ENCODE measurements at places on chromosomes 11 and 22.

DNA sequence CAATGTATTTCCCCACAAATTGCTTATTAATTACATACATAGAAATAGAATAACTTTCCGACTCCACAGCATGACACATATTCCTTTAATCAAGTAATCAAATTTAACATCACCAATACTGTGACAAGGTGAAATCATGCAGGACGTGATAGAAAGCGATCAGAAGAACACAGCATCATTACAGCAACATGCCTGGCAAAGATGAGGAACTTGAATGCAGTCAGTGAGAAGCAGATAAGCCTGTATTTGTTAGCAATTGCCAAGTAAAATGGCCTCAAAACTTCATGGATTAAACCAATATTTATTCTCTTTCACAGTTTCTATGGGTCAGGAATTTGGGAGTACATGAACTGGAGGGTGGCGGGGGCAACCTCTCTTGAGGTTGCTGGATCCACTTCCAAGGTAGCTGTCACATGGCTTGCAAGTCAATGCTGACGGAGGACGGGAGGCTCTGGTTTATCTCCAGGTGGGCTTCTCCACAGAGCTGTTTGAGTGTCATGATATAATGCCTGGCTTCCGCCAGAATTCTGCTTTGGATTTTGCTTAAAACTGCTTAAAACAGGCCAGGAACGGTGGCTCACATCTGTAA is 12.0 kb upstream of the TEAD1 start:
- no peak for DNase-seq

DNA sequence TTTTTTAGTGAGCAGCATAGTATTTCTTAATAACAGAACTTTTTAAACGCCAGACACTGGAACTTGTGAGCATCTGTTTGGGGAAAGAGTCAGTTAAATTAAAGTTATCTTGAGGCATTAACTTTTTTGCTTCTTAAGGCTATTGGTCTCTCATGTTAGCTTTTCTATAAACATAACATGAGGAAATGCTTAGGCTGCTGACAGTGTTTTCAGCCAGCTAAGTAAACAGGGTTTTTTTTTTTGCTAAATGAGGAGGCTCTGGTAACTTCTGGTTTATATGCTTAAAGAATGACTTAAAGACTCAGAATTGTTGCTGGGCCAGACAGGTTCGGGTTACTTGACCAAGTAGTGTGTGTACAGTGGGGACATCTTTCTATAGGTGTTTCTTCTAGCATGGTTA is 95.8 kb upstream of the ALKBH3 start:
- no peak for DNase-seq

- no peak for DNase-seq
These were observed 205.7 kb downstream of the SNX19 start for GRCh38 chr11:130710497-130711012.

- DNase-seq, result no peak
These were observed 428.8 kb downstream of the DYNC2H1 start for GRCh38 chr11:103537904-103538502.

DNA sequence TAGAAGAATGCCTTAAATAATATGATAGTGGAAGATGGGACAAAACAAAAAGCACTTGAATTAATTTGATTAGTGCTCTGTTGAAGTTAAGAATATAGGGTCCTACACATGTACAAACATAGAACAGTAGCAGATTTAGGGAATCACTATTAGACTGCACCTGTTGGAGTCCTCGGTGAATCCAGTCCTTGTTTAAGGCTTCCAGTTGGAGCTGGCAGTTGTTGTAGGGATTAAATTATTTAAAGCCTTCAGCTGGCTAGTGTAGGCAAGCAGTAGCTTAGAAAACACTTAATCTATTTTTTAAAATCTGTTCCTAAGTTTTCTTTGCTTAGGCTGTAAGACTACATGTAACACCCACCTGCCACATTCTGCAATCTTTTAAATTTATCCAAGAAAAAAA is 24.5 kb upstream of the CSTF3 start:
- no peak for DNase-seq

- DNase-seq, result peak; percentile 68
These were observed 98.4 kb downstream of the VPREB1 start for GRCh38 chr22:22342697-22343580.

DNA sequence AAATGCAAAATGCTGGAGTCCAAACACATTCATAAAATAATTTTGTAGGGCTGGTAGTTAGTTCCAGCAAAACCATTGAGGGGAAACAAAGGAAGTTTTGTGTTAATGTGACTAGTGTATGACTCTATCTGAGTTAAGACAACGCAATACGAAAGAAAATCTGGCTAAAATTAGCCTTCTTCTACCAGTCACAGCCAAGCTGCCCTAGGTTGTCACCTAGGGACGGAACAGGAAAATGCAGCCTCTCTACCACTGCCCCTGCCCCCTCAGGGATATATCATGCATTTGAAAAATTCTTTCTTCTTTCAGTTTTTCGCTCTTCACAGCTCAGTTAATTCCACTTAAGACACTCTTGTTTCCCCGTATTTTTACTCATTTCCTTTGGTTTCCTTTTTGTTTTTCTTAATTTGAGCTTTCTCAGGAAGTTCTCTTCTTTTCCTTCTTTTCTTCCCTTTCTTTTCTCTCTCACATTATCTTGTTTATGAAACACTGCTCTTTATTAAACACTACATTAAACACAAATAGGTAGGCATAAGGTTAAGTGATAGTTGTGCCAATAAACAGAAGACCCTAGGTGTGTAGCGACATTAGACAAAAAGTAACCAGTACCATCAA is 30.6 kb downstream of the KIRREL3 start:
- DNase-seq, result no peak

DNA sequence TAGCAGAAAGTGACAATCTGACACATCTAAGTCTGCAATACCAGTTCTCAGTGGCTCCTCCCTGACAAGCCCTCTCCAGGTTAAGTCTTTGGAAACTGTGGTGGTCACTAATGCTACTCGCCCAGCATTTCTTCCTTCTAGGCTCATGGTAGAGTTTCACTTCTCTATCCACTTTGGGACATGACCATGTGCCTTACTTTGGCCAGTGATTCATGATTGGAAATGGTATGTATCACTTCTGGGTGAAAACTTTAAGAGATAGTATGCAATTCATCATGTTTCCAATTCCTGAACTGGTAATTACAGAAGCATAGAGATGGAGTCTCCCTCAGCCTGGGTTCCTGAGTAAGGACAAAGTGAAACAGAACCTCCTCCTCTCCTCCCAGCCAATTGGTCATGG is 151.5 kb upstream of the LMO1 start:
- no peak for DNase-seq

DNA sequence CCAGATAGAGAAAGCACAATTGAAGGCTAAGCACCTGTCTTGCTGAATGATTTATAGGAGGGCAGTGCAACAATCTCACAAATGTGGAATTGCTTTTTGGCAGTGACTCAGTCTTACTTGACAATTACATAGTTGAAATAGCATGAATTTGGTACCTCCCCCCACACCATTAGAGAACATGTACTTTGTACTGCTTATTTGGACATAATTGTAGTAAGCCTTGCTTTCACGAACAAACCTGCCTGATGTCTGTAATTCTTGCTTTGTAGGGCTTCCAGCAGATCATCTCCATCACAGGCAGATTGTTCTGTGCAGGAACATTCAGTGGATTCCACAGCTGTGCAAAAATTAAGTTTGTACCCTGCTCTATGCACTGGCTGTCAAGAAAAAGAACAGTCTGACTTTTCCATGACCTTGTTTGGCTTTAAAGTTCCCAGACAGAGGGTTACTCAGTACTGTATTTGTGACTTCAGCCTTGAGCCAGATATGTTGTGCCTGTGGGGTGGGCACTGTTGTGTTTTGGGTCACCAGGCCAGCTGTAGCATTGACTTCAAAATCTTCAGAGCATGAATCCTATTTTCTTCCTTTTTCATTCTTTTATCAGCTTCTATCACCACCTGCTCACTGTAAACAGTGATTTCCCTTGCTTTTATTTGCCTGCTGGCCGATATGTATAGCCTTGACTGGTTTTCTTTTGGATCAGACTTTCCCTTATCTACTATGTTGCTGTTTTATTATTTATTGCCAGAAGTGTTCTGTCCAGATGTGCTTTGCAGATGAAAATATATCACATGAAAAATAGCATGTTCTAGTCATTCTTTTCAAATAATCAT is 941.0 kb upstream of the CHORDC1 start:
- DNase-seq, result peak; percentile 8

DNA sequence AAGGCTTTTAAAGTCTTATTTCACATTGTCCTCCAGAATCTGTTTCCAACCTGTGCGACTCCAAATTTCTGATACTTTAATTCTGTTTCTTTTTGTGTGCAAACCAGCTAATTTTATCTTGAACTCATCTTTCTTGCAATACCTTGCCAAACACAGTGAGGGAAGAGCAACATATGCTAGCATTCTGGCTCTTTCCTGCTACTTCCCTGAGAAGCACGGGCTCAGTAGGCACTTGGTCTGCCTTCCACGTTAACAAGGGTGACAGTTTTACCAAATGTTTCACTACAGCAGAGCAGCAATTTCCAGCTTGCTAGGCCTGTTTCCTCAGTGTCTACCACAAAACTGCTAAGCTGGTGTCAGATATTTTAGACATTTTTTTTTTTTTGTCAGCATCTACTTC is 405.8 kb downstream of the NTM start:
- DNase-seq, result no peak

GRCh38 chr11:61254403-61255025 is 13.5 kb downstream of the PGA5 start:
- DNase-seq, result peak; percentile 63

DNA sequence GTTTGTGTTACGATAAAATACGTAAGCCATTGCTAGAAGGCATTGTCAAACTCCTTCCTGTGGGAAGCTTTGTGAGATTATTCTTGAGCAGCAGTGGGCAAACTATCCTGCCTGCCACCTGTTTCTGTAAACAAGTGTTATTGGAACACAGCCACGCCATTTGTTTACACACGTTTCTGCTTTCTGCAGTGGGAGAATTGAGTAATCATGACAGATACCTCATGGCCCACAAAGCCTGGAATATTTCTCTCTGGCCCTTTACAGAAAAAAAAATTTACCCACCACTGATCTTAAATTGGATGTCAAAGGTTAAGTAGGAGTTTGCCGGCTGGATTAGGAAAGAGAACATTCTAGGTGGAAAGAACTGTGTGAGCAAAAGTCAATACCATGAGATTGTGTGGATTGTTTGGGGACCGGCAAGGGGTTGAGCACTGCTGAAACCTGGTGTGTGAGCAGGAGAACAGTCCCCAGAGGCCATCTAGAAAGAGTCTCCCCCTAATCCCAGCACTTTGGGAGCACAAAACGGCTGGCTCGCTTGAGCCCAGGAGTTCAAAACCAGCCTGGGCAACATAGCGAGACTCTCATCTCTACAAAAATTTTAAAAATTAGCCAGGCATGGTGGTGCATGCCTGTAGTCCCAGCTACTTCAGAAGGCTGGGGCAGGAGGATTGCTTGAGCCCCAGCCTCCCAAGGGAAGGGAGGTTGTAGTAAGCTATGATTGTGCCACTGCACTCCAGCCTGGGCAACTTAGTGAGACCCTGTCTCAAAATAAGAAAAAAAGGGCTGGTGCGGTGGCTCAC is 6.0 kb upstream of the PLA2G6 start:
- DNase-seq, result no peak

GRCh38 chr22:29901354-29901753 is 18.4 kb downstream of the MTMR3 start:
- no peak for DNase-seq

DNA sequence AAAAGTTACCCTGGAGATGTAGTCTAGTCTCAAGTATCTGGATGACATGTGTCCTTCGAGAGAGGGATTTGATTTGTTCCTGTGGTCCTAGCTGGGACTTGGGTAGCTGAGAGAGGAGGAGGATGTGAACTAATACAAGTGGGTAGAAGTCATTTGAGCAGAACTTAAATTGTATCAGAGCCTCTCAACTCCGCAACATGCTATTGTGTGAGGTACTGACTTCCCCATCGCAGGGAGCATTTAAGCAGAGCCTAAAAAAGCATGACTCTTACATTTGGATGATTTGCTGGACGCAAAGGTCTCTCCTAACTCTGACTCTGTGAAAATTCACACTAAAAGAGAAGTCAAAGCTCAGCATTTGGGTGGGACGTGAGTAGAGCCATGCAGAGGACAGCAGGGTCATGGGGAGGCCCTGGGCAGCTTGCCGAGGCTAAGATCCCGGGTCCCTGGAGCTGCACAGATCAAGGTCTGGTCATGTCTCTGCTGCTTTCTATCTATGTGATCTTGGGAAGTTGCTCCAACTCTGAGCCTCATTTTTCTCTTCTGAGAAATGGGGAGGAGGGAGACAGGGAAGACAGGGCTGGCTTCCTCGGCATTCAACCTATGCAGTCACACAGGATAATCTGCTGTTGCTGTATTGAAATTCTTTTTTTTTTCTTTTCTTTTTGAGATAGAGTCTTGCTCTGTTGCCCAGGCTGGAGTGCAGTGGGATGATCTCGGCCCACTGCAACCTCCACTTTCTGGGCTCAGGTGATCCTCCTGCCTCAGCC is 44.9 kb downstream of the CD82 start:
- DNase-seq, result no peak

GRCh38 chr11:22177186-22177585 is 15.7 kb upstream of the ANO5 start:
- DNase-seq, result no peak

- DNase-seq, result no peak
These were observed 5.4 kb downstream of the IZUMO1R start for GRCh38 chr11:94309757-94310156.

- no peak for DNase-seq
These were observed 121.6 kb downstream of the DDX10 start for GRCh38 chr11:108786281-108786990.

GRCh38 chr11:59678118-59678812 is 9.4 kb upstream of the PATL1 start:
- no peak for DNase-seq

- no peak for DNase-seq
These were observed 49.3 kb downstream of the CABIN1 start for GRCh38 chr22:24060375-24060788.

DNA sequence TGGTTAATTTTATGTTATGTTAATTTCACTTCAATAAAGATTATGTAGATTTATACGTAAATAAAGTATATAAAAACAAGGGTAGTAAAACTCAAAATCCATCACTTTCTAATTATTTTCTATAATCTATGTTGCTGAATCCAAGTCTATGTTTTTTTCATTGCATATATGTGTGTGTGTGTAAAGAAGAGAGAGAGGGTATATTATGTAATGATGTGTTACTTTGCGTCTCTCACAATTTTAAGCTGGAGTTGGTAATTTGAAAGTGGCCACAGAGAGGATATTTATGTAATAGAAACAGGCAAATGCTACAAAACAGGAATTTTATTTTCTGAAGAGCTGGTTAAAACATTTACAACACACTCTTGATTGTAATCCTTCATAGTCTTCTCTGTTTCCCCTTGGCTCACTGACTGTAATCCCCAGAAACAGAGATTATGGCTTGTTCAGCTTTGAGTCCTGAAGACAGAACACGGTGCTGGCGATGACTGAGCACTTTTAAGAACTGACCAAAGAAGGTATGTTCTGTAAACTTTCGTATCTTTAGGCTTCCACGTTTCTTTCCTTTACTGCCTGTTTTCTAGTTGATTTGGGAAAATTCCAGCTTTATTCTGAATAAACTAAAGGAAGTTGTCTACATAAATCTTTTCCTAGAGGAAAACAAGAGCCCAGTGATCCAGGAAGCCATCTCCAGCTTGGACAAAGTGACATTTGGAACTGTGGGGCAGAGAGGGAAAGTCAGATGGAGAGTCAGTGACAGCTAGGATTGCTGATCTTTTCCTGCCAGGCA is 43.6 kb downstream of the OR2AG2 start:
- no peak for DNase-seq

- DNase-seq, result no peak
These were observed 269.2 kb upstream of the SYN3 start for GRCh38 chr22:33327348-33327860.
